PC-9 (cell line): ENCODE measurements at places on chromosomes 11 and 22. TPM values are rescaled to one million over a fixed set of nuclear protein-coding genes. Genes with fewer than 3 reads are reported as not detected.

- no peaks in the 10 kb centered on the region for H3K36me3 ChIP-seq
- no peak overlapping the region for H3K27ac ChIP-seq
- DNase-seq, result peak; percentile 48
- H3K4me3 ChIP-seq, result no peak overlapping the region
Measured at GRCh38 chr11:130431331-130431773, 2.9 kb upstream of the ADAMTS8 start.

DNA sequence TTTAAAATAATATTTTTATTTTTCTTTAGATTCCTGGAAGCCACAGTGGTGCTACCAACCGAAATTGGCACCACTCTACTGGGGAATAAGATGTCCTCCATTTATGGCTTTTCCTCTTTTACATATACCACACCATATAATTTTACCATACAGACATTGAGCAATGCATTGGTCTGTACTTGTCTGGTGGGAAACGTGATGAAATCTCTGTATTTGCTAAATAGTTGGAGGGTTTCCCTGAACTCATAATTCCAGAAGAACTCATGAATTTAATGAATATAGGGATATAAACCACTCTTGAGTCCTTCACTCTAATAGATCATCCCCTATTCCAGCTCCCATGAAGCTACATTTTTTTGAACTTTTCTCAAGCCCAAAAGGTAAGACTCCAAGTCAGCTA, 28.0 kb upstream of the MMP13 start:
- H3K36me3 ChIP-seq, result no peaks in the 10 kb centered on the region
- H3K27ac ChIP-seq, result no peak overlapping the region
- H3K4me1 ChIP-seq, result no peaks in the 10 kb centered on the region; the same call in 1 of the 2 replicates
- H3K27me3 ChIP-seq, result no peaks in the 10 kb centered on the region
- no peak overlapping the region for H3K4me3 ChIP-seq

- H3K27ac ChIP-seq, result no peak overlapping the region
- no peaks in the 10 kb centered on the region for H3K36me3 ChIP-seq
- H3K27me3 ChIP-seq, result no peaks in the 10 kb centered on the region
- H3K4me3 ChIP-seq, result no peak overlapping the region
- no peak for DNase-seq
- no peaks in the 10 kb centered on the region; the same call in 1 of the 2 replicates for H3K4me1 ChIP-seq
Measured at GRCh38 chr22:23862103-23862502, 4.4 kb downstream of the SLC2A11 start.

- H3K27ac ChIP-seq, result no peak overlapping the region
- DNase-seq, result no peak
- peaks cover 14% of the 10 kb centered on the region; the same call in 1 of the 2 replicates for H3K36me3 ChIP-seq
- H3K4me3 ChIP-seq, result no peak overlapping the region
- H3K27me3 ChIP-seq, result no peaks in the 10 kb centered on the region
- peaks cover 21% of the 10 kb centered on the region for H3K4me1 ChIP-seq
Measured at GRCh38 chr11:108012139-108012725, 3.5 kb downstream of the CUL5 start.

DNA sequence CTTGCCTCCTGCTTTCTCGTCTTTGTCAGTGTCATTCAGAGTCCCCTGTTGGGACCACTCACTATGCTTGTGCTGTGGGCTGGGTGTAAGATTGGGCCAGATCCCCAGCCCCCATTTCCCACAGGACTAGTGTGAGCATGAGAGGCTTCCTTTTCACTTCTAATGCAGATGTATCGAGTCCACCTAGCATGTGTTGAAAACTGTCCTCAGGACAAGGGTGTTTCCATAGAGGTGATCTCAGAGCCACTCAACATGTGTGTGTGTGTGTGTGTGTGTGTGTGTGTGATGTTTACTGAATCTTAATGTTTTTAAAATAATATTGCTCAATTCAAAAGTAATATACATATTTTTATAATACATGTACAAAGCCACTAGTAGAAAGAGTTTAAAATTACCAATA, 11.4 kb upstream of the CD44 start:
- H3K27me3 ChIP-seq, result no peaks in the 10 kb centered on the region
- no peak overlapping the region for H3K4me3 ChIP-seq
- no peak for DNase-seq
- H3K4me1 ChIP-seq, result no peaks in the 10 kb centered on the region

GRCh38 chr11:19075636-19076035, 15.1 kb upstream of the MRGPRX2 start:
- no peak for DNase-seq
- no peaks in the 10 kb centered on the region for H3K27me3 ChIP-seq
- H3K4me1 ChIP-seq, result peaks cover 68% of the 10 kb centered on the region
- H3K36me3 ChIP-seq, result no peaks in the 10 kb centered on the region

DNA sequence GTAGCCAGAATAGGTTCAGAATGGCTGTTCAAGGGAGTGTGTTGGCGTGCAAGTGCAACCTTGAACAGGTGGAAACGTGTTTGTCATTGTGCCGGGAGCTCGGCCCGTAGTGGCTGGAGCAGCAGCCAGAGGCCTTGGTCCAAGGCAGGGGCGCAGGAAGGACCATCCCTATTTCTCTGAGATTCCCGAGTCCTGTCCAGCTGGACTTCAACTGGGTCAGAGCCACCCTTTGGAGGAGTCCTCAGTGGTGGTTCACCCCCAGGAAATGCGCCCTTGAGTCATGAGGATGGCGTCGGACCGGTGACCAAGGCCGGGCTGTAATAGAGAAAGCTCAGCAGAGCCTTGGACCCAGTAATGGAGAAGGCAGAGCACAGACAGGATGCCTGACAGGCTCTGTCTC, 1402.0 kb downstream of the BRD1 start:
- DNase-seq, result no peak
- no peaks in the 10 kb centered on the region for H3K36me3 ChIP-seq
- H3K4me3 ChIP-seq, result no peak overlapping the region
- no peak overlapping the region for H3K27ac ChIP-seq
- H3K4me1 ChIP-seq, result no peaks in the 10 kb centered on the region

- no peak overlapping the region for H3K27ac ChIP-seq
- H3K27me3 ChIP-seq, result 0 out of 2 replicates have a peak, but pooled peaks cover 12% of the 10 kb centered on the region
- DNase-seq, result no peak
- H3K4me1 ChIP-seq, result no peaks in the 10 kb centered on the region
Measured at GRCh38 chr22:34534101-34534500, 531.9 kb upstream of the ISX start.

GRCh38 chr11:16049611-16050010, 306.7 kb downstream of the SOX6 start:
- no peaks in the 10 kb centered on the region for H3K36me3 ChIP-seq
- DNase-seq, result no peak
- H3K4me1 ChIP-seq, result no peaks in the 10 kb centered on the region
- no peak overlapping the region for H3K4me3 ChIP-seq
- H3K27ac ChIP-seq, result no peak overlapping the region
- H3K27me3 ChIP-seq, result no peaks in the 10 kb centered on the region

- 0 out of 2 replicates have a peak, but pooled peaks cover 11% of the 10 kb centered on the region for H3K36me3 ChIP-seq
- no peaks in the 10 kb centered on the region for H3K4me1 ChIP-seq
- no peak overlapping the region for H3K27ac ChIP-seq
- DNase-seq, result no peak
- no peaks in the 10 kb centered on the region for H3K27me3 ChIP-seq
- H3K4me3 ChIP-seq, result no peak overlapping the region
Measured at GRCh38 chr11:65880844-65881421, 1.3 kb downstream of the CTSW start.

- H3K4me1 ChIP-seq, result no peaks in the 10 kb centered on the region
- H3K27ac ChIP-seq, result no peak overlapping the region
- no peak overlapping the region for H3K4me3 ChIP-seq
- H3K27me3 ChIP-seq, result no peaks in the 10 kb centered on the region
Measured at GRCh38 chr11:7490535-7490934, 5.2 kb downstream of the OLFML1 start.

DNA sequence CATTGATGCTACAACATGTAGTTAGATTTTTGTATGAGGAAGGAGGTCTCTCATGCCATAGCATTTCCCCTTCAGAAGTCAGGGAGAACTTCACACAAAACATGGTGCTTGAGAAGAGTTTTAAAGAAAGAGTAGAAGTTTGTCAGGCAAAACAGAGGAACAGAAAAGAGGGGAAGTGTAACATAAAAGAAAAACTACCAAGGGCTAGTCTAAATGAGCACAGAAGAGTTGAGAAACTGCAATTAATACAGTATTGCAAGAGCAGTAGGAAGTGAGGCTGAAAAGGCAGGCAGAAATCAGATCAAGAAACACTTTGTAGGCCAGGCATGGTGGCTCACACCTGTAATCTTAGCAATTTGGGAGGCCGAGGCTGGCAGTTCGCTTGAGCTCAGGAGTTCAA, 61.0 kb downstream of the FAM168A start:
- no peaks in the 10 kb centered on the region for H3K36me3 ChIP-seq
- no peak overlapping the region for H3K4me3 ChIP-seq
- H3K27me3 ChIP-seq, result no peaks in the 10 kb centered on the region
- no peak overlapping the region for H3K27ac ChIP-seq

GRCh38 chr22:37090920-37091695, 18.4 kb downstream of the TMPRSS6 start:
- no peak for DNase-seq
- H3K36me3 ChIP-seq, result no peaks in the 10 kb centered on the region
- peaks cover 36% of the 10 kb centered on the region for H3K27me3 ChIP-seq
- H3K4me3 ChIP-seq, result no peak overlapping the region
- H3K27ac ChIP-seq, result no peak overlapping the region

DNA sequence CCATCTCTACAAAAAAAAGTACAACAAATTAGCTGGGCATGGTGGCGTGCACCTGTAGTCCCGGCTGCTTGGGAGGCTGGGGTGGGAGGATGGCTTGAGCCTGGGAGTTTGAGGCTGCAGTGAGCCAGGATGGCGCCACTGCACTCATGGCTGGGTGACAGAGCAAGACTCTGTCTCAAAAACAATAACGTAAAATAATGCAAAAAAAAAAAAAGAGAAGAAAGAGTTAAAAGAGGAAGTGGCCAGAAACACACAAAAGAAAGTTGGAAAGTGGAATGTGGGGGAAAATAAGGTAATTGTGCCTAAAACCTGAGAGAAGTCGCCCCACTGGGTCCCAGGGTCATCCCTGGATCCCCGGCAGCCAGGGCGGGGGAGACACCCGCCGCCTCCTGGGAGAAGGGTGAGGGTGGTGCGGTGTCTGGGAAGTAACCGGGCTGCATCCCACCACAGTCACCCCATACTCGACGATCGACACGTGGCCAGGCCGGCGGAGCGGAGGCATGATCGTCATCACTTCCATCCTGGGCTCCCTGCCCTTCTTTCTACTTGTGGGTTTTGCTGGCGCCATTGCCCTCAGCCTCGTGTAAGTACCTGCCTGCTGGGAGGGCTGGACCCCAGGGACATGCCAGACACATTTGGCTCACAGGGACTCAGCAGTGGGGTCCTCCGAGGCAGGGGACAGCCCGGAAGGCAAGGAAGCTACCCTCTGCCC, 8.1 kb downstream of the UPK3A start:
- no peaks in the 10 kb centered on the region for H3K27me3 ChIP-seq
- no peak overlapping the region for H3K27ac ChIP-seq
- DNase-seq, result no peak
- no peaks in the 10 kb centered on the region for H3K36me3 ChIP-seq

DNA sequence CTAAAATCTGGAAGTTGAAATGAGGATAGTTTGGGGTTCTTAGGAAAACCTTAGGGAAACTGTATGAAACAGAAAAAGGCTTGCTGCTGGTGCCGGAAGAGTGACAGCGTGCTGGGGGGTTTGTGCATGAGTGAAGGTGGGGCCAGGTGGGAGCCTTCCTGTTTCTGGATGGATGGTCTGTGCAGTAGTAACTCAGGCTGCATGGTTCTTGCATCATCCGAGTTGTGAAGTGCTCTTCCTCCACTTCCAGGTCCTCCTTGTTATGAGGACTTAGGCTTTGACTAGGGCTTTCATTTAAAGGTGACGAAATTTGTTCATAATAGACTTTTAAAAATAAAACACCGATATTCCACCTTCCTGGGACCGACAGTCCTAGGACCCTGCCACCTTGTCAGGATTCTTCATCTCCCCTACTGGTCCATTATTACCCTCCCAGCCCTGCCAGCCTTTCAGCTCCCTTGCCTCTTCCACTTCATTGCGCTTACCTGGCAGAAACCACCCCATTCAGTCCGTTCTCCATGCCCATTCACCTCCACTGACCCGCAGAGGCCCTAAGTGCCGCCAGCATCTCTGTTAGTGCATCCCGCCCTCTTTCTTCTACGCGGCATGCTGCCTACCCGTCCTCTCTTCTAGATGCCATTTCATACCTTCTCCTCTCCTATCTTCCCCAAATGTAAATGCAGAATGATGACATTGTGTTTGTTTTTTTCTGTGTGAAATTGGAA, 47.3 kb downstream of the PPFIA1 start:
- no peaks in the 10 kb centered on the region for H3K27me3 ChIP-seq
- no peak overlapping the region for H3K27ac ChIP-seq
- peaks cover 14% of the 10 kb centered on the region for H3K36me3 ChIP-seq
- H3K4me3 ChIP-seq, result no peak overlapping the region
- no peak for DNase-seq

GRCh38 chr11:120135838-120136237, 2.1 kb downstream of the TRIM29 start:
- peak overlapping the region; percentile 60; the same call in 1 of the 2 replicates for H3K4me3 ChIP-seq
- no peak overlapping the region for H3K27ac ChIP-seq
- no peak for DNase-seq
- no peaks in the 10 kb centered on the region for H3K27me3 ChIP-seq
- peaks cover 38% of the 10 kb centered on the region for H3K4me1 ChIP-seq
- no peaks in the 10 kb centered on the region for H3K36me3 ChIP-seq

- no peak overlapping the region for H3K4me3 ChIP-seq
- H3K4me1 ChIP-seq, result no peaks in the 10 kb centered on the region
- H3K36me3 ChIP-seq, result no peaks in the 10 kb centered on the region
- no peak overlapping the region for H3K27ac ChIP-seq
- no peak for DNase-seq
Measured at GRCh38 chr11:85750646-85751045, 60.3 kb downstream of the SYTL2 start.

DNA sequence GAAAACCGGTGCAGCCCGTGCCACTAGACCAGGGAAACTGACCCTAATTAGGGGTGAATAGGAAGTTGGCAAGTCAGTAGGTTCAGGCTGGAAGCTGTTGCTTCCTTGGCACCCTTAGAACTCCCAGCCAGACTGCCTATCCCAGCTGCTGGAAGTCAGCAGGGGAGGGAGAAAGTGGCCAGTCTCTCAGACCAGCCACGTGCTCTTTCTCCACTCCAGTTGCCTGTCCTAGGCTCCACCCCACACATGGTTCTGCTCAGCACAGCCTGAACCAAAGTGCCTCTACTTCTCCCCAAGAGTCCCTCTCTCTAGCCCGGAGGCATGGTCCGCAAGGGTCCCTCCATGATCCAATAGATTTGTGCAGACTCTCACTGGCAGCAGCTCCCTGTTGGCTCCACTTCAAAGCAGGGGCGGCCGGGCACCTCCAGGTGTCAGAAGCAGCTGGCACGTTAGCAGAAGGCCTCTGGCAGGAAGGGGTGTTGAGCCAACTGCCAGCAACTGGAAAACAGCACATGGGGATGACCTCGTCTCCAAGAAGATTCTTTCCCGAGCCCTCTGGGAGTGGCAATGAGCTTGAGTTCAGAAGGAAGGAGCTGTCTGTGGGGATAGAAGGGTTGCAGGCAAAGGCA, 27.7 kb downstream of the ARFGAP2 start:
- no peak overlapping the region for H3K27ac ChIP-seq
- no peaks in the 10 kb centered on the region for H3K36me3 ChIP-seq
- H3K4me1 ChIP-seq, result no peaks in the 10 kb centered on the region
- H3K27me3 ChIP-seq, result no peaks in the 10 kb centered on the region
- no peak overlapping the region for H3K4me3 ChIP-seq

Gene TTC36
- total RNA-seq, result 0.41 and 1.4 TPM in 2 replicates

Gene CD59
- total RNA-seq, result 288 and 291 TPM in 2 replicates

Gene FXYD6
- 0.20 and 0.48 TPM in 2 replicates for total RNA-seq

Gene RAPSN
- total RNA-seq, result 5.4 and 7.3 TPM in 2 replicates

Gene LINC01488
- not detected in 2 replicates for total RNA-seq

Gene CLDN5
- not detected in 2 replicates for total RNA-seq

Gene OR8G1
- total RNA-seq, result not detected in 2 replicates

Gene CHRM1
- total RNA-seq, result not detected in 2 replicates

Gene ZNF280B
- 1.7 and 1.8 TPM in 2 replicates for total RNA-seq

Gene RAB39A
- not detected in 2 replicates for total RNA-seq

Gene SOX10
- total RNA-seq, result not detected in 2 replicates

Gene PTGDR2
- 0.18 TPM in 1 of 2 replicates, not detected in the other for total RNA-seq

Gene GRK3
- total RNA-seq, result 0.37 and 0.38 TPM in 2 replicates
